ENCODE measurements at places on chromosomes 7 and 10.

DNA sequence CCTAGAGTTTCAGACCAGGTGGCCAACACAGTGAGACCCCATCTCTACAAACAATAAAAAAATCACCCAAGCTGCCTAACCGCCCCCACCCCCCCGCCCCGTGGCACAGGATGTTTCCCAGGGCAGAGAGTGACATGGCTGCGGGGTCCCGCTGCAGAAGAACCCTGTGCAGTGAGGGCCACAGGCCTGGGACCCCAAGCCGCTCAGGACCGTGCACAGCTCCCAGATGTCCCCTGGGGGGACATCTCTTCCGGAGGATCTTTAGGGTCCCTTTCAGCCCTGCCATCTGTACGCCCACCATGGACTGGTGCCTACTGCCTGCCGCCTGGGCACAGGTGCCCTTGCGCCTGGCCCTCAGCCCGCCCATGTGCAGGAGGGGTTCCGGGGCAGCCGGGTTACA lies 373.6 kb downstream of the DNAJB6 start:
- no peak for DNase-seq

- DNase-seq, result no peak
Measured at GRCh38 chr10:67225226-67225625, 299.4 kb downstream of the LRRTM3 start.

GRCh38 chr7:104156842-104157277 lies 51.0 kb downstream of the ORC5 start:
- DNase-seq, result peak; percentile 53

- DNase-seq, result no peak
Measured at GRCh38 chr10:120628197-120628596, 171.2 kb downstream of the PLPP4 start.

All from NCI-H524 (cell line).